CD4-positive, alpha-beta T cell treated with Interleukin-15 for 4 hours (primary cell): ENCODE measurements at places on chromosomes 1 and 21.

DNA sequence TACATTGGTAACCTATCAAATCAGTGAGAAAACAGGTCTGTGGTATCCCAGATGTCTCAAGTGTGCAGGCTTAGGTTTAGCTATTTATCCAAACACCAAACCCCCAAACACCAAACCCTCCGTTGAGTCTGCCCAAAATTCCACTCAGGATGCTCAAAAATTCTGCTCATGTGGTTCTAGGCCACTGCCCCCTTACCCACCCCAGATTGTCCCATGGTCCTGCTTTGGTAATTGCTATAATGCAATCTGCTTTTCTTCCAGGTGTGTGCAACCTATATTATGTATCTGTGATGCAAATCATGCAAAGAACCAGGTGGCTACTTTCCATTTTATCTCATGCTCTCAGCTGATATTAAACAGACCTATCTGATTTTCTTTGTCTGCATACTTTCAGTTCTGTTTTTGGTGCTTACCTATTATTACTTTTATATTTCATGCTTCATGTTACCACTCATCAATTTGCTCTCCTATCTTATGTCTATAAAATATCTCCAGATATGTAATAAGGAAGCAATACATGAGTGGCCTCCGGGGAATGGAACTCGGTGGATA is 123.7 kb downstream of the TOMM20 start:
- no peak for DNase-seq

DNA sequence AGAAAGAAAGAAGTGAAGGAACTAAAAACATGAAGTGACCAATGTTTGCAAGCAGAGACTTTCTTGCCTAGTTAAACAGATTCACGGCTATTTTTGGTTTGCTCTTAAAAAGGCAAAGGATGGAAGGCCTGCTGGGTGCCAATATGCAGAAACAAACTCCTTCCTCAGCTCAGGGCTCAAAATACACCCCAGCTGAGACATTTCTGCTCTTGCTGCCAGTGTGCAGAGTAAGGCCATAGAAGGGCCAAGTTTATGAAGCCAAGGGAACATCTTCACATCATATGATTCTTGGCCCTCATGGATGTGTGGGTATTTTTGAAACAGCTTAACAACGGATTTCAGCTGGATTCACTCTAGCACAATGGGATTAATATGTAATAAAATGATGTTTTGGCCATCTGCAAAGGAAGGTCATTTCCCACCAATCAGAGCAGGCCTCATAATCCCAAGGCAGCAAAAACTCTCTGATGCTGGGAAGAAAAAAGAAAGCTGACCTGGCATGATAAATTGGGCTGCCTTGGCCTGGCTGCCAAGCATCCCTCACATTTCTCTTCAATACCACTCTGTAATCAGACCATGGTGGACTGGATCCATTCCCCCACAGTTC is 70.7 kb downstream of the CAPZB start:
- no peak for DNase-seq

DNA sequence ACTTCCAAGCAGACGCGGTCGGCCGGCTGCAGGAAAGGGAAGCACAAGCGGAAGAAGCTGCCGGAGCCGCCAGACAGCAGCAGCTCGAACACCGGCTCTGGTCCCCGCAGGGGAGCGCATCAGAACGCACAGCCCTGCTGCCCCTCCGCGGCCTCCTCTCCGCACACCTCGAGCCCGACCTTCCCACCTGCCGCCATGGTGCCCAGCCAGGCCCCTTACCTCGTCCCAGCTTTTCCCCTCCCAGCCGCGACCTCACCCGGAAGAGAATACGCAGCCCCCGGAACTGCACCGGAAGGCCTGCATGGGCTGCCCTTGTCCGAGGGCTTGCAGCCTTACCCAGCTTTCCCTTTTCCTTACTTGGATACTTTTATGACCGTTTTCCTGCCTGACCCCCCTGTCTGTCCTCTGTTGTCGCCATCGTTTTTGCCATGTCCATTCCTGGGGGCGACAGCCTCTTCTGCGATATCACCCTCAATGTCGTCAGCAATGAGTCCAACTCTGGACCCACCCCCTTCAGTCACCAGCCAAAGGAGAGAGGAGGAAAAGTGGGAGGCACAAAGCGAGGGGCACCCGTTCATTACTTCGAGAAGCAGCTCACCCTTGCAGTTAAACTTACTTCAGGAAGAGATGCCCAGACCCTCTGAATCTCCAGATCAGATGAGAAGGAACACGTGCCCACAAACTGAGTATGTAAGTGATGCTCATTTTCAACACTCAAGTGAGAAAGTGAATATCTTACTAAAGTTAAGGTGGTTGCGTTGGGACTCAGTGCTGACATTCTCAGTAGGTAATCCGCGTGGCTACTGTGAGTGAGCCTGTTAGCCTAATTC is 25.5 kb downstream of the UTS2 start:
- peak; percentile 5 for DNase-seq

DNA sequence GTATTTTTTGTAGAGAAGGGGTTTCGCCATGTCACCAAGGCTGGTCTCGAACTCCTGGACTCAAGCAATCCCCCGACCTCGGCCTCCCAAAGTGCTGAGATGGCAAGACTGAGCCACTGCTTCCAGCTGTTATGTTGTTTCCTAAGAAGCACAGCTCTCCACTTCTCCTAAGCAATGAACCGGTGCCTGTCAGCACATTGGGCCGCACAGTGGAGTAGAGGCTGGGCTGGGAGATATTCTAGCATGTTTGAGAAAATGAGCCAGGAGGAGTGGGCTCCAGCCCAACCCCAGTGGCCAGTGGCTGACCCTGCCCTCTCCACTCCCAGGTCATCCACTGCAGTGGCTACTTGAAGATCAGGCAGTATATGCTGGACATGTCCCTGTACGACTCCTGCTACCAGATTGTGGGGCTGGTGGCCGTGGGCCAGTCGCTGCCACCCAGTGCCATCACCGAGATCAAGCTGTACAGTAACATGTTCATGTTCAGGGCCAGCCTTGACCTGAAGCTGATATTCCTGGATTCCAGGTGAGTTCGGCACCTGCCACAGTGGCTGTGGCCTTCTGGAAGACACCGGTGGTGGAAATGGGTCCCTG is 27.0 kb downstream of the SIM2 start:
- DNase-seq, result no peak

GRCh38 chr1:111290104-111290503 is 547 bp upstream of the CHIA start:
- DNase-seq, result no peak

GRCh38 chr21:15247613-15248012 is 182.8 kb upstream of the NRIP1 start:
- no peak for DNase-seq

DNA sequence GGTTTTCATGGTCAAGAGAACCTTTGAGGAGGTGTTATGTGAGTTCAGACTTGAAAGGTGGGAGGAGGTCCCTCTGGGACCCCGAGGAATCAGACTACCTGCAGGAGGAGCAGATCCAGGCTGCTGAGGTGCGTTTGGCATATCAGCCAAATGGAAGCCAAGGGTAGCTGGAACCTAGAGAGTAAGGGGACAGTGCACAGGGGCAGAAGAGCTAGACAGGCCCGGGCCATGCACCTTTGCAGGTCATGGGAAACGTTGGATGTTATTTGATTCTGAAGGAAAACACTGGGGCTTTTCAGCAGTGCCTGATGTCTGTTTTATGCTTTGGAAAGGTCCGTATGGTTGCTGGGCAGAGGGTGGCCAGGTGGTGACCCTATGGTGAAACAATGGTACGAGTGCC is 169.2 kb downstream of the PGBD5 start:
- DNase-seq, result no peak

- no peak for DNase-seq
Measured at GRCh38 chr1:112698366-112699310, 8.3 kb downstream of the RHOC start.

GRCh38 chr1:234321231-234321630 is 52.0 kb upstream of the COA6 start:
- DNase-seq, result no peak

- no peak for DNase-seq
Measured at GRCh38 chr1:14522077-14522925, 76.2 kb upstream of the KAZN start.

- DNase-seq, result no peak
Measured at GRCh38 chr1:22539510-22540118, 23.7 kb upstream of the EPHA8 start.

DNA sequence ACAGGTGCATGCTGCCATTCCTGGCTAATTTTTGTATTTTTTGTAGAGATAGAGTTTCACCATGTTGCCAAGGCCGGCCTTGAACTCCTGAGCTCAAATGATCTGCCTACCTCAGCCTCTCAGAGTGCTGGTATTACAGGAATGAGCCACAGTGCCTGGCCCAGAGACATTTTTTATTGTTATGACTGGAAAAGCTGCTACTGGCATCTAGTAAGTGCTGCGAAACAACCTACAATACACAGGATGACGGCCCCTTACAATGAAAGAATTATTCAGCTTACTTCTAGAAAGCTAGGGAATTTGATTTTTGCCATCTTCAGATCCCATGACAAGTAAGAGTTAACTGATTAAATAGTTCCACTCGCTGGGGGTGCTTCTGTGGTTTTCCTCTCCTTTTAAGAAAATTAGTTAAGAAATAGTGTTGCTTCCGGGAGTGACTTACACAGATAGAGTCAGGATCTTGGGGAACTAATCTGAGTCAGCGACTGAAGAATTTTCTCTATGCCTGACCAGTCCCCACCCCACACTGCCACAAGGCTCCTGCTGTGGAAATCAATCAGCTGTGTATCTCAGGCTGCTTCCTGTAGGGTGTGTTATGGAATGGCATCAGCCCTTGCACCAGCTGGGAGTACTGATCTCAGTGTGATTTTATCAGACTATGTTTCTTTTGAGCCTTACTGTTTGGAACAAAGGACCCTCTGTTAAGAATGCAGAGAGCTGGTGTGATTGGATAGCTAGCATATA is 93.0 kb upstream of the BMP8A start:
- DNase-seq, result peak; percentile 34

- DNase-seq, result no peak
Measured at GRCh38 chr1:44113095-44113609, 5.5 kb upstream of the KLF17 start.

DNA sequence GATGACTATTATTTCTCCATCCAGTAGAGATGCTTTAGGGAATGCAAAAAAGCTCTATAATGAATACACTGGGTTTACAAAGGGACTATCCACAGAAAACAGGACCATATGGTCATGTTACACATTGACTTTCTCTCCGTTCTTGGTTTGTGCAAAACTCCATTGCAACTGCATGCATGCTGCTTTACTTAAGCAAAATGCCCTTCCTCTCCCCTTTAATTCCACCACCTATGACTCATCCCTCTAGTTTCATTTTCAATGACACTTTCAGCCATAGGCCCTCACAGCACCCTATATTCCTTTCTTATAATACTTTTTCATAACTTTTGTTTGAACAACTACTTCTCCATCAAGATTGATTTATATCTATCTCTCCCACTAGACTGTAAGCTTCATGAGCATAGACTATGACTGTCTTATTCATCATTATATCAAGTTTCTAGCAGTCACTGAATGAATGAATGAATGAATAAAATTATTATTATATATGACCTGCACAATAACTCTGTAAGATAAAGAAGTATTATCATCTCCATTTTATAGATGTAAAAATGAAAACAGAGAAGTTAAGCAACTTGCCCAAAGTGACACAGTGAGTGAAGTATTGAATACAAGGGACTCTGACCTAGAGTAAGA is 248.9 kb downstream of the PLPP3 start:
- DNase-seq, result no peak

DNA sequence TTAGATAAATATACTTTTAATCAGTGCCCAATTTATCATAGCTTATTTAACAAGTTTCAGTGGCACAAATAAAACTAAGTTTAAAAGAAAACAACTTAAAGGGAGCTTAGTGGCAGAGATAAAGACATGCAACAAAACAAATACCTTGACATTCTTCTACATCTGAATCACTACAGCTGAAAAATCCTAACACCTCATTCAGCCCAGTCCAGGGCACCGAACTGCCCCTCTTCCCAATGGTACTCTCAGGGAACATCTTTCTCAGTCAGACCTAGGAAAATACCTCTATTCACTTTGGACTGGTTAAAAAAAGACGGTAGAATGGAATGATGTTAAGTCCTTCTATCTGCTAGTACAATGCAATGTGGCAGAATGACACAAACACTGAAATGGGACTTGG is 8.3 kb downstream of the OTUD7B start:
- no peak for DNase-seq

DNA sequence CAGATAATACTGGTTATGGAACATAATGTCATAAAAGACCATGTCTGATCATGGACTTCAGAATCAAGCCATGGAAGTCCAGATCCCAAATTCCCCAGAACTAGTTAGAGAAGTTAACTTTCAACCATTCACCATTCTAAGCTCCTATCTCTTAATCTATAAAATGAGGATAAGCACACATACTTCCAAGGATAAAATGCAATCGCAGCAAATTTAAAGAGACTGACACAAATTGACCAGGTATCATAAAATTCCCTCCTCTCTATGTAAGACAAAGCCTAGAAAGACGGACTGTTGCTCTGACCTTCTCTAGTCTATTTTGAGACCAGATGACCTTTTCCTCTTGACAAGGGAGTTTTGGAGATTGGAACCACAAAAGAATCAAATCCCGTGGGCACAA is 426.7 kb downstream of the PLPP3 start:
- no peak for DNase-seq

DNA sequence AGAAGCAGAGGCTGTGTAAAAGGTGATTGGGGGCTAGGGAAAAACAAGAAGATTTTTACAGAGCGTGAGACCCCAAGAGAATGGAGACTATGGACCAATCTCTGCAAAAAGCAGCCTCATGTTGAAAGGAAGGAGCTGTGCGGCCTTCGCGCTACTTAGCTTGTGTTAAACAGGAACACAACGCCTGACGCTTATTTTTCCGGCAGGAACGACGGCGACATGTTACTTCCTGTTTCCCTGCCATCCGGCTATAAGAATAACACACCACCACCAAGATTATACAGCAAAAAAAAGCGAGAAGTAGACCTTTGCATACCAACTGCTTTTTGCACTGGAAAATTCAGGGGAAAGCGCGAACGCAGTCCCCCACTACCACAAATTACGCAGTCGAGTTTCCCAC is 272.7 kb downstream of the FAM72C start:
- no peak for DNase-seq

- DNase-seq, result no peak
Measured at GRCh38 chr1:70667494-70668170, 256.6 kb downstream of the CTH start.

DNA sequence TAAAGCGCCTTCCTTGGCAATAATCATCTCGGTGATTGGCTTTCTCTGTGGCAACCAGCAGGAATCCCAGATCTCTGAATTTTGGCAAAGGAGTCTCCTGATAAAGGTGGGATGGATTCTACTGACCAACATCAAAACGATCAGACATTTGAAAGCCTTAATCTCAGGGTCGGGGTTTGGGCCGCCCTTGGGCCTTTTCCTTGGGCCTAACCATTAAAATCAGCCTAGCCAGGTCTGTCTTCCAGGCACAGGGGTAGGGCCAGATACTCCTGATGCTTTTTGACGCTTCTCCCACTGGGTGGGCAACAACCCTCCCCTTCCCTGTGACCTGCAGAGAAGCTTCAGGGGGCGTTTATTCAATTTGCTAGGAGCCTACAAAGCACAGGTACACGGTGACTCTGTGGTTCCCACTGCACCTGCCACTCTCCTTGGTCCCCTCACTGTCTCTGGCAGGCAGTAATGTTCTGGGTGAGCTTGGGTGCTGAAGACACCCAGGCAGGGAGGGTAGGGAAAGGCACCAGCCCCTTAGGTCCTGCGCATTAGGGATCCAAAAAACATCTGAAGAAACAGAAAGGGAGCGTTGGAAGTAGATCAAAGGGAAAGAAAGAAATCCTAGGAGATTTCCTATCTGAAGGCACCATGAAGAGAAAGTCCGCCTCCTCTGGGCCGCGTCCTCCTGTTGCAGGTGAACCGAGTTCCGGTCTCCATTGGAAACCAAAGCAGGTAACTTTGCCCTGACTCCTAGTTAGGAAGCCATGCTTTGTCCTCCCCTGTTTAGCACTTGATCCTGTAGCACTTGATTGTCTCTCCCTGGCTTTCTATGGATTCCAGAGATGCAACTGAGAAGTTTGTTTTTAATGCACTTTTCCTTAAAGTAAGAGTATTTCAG is 12.3 kb downstream of the RNU1-2 start:
- no peak for DNase-seq
